Transverse colon (tissue), 4 donors: ENCODE measurements at places on chromosomes 5 and 9.

DNA sequence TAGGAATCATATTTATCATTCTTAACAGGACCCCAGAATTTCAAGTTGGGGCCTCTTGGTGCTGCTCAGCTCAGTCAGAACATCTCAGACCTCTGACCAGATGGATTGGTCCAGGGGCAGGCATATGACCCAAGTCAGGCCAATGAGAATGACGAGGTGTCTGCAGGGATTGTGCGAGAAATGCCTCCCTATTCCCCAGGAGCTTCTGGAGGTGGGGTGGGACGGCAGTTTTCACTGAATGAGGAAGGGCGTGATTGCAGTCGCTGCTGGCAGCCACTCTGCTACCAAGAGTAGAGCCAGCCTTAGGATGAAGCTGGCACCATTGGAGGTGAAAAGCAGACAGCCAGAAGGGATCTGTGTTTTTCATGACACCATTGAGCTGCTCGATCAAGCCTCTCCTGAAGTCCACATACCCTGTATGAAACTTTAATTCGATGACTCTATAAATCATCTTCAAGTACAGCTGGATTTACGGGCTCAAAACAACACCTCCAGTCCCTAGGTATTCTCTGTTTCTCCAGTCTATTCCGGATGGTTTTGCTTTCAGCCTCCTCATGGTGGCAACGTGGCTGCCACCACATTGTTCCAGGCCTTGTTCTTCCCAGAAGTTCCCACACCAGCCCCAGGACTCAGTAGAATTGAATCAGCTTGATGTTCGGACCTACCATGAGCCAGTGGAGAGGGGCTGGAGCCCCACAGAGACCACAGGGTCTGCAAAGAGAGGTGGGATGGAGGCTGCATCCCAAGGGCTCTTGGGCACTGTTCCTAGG, 70.2 kb upstream of the ADAMTS2 start:
- DNase-seq = no peak

DNA sequence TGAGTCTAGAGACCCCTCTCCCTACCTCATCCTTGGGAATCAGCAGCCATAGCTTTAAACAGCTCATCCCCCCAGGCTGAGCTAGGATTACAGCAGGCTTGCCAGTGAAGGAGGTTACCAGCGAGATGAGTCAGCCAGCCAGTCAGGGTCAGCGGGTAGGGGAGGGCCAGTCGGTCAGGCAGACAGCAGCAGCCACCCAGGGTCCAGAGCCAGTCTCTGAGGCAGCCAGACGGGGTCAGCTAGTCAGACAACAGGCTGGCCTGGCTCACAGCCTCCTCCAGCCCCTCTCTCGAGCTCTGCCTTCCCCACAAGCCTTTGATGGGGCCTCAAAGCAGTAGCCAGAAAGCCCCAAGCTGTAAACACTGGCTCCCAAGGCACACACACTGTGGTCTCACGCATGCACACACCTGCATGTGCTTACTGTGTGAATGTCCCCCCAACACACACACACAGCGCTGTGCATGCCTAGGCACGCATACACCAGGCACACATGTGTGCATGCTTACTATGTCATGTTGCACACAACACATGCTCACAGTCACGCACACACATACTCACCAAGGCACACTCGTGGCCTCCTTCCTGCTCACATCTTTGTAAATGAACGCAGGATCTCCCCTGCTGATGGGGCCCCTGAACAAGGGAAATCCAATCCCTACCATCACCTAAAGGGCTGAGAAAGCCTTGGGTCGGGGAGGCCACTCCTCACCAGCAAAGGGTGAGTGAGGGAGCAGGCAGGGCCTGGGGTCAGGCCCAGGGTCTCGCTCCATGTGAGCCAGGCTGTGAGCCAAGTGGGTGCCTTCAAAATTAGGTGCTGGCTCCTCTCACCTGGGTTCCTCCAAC, 28.2 kb upstream of the CPLX2 start:
- DNase-seq = no peak

- DNase-seq = no peak
Observed at GRCh38 chr9:7169717-7170389, 412.1 kb downstream of the KDM4C start.

GRCh38 chr5:98627121-98627520, 146.3 kb upstream of the RGMB start:
- no peak for DNase-seq

- DNase-seq = no peak
Observed at GRCh38 chr9:125239631-125240597, 1.2 kb downstream of the HSPA5 start.

GRCh38 chr5:138702166-138703077, 50.8 kb upstream of the CTNNA1 start:
- DNase-seq = no peak

DNA sequence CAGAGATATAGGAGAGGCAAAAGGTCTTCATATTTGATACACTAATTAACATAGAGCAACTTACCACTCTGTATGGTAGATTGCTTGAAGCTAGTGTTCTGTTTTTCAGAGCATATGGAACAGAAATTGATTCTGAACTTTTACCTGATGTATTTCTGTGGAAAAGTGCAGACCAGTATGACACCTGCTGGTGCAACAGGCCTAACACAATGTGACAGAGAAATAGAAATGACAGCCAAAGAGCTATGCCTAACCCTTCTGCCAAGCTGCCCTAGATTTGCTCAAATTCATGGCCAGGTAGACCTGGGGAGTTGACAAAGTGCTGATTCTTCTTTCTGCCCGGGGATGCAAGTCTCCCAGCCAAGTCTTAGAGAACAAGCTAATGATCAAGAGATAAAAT, 65.4 kb upstream of the RNF180 start:
- DNase-seq = no peak
